ENCODE measurements at places on chromosomes 7 and 10.

GRCh38 chr10:111131168-111131799 lies 54.5 kb downstream of the ADRA2A start:
- DNase-seq: no peak

GRCh38 chr10:91050371-91051034 lies 129.6 kb upstream of the ANKRD1 start:
- no peak for DNase-seq

GRCh38 chr10:113859261-113859660 lies 4.8 kb downstream of the NHLRC2 start:
- DNase-seq: no peak

GRCh38 chr7:69047151-69047754 lies 551.0 kb upstream of the AUTS2 start:
- no peak for DNase-seq

- DNase-seq: no peak
Observed at GRCh38 chr10:100659361-100660098, 85.9 kb upstream of the PAX2 start.

GRCh38 chr7:39451901-39452300 lies 114.3 kb upstream of the YAE1 start:
- no peak for DNase-seq

DNA sequence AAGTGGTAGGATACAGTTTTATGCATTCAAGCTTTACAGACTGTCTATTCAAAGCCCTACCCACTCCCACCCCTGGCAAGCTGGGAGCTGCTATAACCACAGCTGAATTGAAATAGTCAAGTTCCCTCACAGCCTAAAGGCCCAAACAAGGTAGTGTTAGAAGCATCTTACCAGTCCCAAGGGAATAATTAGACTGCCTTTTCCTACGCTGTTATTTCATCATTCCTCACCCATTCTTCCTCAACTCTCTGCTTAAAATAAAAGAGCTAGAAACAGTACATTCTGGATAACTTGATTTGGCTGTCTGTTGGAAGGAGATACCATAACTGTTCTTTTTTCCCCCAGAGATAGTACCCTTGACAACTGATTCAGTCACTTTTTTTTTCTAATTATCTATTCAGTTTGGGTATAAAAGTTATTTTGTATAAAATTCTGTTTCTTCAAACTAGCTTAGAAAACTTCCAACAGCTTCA lies 54.0 kb downstream of the RAPGEF5 start:
- DNase-seq: no peak
